ENCODE measurements at places on chromosomes 1 and 21.

- no peak for DNase-seq
Observed at GRCh38 chr1:36095760-36096405, 7.2 kb downstream of the ADPRS start.

DNA sequence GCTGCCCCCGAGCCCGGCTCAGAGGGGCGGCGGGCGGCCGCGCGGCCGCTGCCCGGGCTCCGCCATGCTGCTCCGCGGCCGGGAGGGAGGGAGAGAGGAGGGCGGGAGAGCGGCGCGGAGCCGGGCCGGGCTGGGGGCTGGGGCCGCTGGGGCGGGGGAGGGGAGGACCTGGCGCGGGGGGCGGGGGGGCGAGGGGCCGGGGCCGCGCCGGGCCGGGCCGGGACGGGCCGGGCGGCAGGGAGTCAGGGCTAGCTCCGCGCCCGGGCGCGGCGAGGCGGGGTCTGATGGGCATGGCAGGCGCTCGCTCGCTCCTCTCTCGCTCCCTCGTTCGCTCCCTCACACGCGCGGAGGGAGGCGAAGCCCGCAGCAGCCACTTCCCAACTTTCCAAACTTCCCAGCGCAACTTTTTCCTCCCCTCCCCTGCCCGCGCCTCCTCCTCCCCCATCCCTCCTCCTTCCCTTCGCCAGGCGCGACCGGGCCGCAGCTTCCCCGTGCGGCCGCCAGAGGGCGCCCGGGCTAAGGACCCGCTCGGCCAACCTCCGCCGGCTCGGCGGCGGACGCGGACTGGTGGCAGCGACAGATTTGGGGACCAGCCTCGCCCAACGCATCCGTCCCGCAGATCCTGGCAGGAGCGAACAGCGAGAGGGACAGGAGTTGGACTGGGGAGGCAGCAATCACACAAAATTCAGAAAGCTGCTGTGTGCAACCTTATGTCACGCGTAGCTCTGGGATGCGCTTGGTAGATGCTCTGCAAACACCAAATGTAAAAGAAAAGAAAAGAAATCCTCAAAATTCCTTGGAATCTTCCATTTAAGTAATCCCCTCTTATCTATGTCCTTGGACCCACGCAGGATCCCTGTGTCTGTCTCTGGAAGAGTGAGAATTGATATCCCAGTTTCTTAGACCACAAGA lies at the start of gene TRABD2B:
TRABD2B (minus strand) TSS at position 97 of the 912 bp plus-strand sequence.
- peak; percentile 11 for DNase-seq

GRCh38 chr1:83555871-83556270 lies 443.1 kb downstream of the TTLL7 start:
- DNase-seq = no peak

- peak; percentile 75 for DNase-seq
Observed at GRCh38 chr1:7667625-7668218, 103.4 kb upstream of the VAMP3 start.

GRCh38 chr1:201383647-201384405 lies 6.3 kb upstream of the TNNT2 start:
- DNase-seq = no peak

GRCh38 chr1:102733491-102734236 lies 374.7 kb downstream of the COL11A1 start:
- DNase-seq = no peak

DNA sequence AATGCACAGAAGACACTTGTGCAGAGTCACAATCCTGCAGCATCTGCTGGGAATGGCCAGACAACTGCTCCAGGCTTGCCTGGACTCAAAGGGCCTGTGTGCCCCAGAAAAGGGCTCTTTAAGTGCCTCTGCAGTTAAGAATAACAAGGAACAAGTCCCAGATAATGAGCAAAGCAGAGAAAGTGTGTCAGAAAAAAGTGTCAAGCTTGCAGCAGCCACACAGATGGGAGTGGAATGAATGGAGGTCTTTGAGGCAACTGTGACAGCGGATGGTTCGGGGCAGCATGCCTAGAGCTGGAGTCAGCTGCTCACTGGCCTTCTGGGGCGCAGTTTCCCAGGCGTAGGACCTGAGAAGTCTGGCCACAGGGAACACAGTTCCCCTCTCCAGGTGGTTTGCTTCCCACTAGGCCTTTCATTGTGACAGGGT lies 5.1 kb downstream of the PARP1 start:
- DNase-seq = no peak

- no peak for DNase-seq
Observed at GRCh38 chr1:200217703-200218102, 190.2 kb downstream of the NR5A2 start.

GRCh38 chr1:243447347-243447746 lies 191.5 kb downstream of the SDCCAG8 start:
- DNase-seq = no peak

DNA sequence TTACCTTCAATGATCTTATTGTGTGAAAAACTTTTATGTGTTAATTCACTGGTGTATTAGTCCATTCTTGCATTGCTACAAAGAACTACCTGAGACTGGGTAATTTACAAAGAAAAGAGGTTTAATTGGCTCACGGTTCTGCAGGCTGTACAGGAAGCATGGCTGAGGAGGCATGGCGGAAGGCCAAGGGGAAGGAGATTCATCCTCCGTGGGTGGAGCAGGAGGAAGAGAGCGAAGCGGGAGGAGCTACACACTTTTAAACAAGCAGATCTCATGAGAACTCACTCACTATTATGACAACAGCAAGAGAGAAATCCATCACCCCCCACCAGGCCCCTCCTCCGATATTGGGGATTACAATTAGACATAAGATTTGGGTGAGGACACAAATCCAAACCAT lies 44.2 kb upstream of the RGS7 start:
- DNase-seq = no peak

- DNase-seq = no peak
Observed at GRCh38 chr1:54937469-54937868, 43.0 kb upstream of the TMEM61 start.

GRCh38 chr1:1106510-1107221 lies 9.2 kb downstream of the C1orf159 start:
- no peak for DNase-seq

- no peak for DNase-seq
Observed at GRCh38 chr1:169759038-169759437, 25.2 kb upstream of the SELE start.

GRCh38 chr1:110060034-110060661 lies 10.3 kb downstream of the ALX3 start:
- DNase-seq = peak; percentile 38

- DNase-seq = no peak
Observed at GRCh38 chr1:204102739-204103430, 30.0 kb downstream of the SOX13 start.

GRCh38 chr1:96649301-96649700 lies 72.3 kb upstream of the PTBP2 start:
- DNase-seq = no peak

DNA sequence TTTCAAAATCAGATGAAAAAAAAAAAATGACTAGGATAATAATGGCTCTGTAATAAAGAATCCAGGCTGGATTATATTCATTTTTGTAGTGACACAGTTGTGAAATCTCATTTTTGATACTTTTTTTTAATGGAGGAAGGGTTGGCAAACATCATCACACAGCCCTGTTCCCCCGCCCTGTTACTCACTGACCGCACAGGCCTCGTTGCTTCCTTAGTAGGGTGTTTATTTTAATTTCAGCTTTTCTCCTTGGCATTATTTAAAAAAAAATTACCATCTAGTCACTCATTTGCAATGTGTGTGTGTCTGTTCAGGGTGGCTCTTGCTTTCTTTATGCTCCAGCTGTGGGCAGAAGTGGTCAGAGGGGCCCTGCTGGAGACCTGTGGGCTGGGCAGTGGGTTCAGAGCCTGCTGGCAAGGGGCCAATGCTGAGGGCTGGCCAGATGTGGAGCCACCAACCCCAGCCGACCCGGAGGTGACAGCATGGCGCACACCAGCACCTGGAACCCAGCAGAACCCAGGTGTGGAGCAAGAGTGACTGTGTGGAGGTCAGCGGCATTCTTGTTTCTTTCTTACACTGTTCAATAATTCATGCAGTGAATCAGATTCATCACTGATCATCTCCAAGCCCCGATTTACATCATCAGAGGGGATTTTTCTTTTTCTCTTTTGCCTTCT lies 44.6 kb downstream of the ZSCAN20 start:
- no peak for DNase-seq

DNA sequence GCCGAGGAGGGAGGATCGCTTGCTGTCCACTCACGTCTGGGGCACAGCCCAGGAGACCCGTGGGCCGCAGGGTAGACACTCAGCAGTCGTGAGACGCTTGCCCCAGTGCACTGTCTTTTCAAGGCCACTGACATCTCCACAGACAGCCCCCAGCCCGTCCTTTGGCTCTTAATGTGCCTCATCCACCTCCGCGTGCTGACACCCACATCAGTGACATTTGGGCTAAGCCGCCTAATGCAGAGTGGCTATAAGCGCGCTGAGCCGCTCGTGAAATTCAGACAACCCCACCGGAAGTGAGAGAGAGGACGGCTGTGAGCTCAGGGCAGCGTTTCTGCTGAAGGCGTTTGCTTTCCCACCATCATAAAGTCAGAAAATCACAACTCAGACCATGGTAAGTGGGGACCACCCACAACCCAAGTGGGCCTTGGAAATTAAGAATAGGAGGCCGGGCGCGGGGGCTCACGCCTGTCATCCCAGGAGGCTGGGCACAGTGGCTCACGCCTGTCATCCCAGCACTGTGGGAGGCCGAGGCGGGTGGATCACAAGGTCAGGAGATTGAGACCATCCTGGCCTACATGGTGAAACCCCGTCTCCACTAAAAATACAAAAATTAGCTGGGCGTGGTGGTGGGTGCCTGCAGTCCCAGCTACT lies 8.4 kb downstream of the SLC35E2B start:
- DNase-seq = no peak

DNA sequence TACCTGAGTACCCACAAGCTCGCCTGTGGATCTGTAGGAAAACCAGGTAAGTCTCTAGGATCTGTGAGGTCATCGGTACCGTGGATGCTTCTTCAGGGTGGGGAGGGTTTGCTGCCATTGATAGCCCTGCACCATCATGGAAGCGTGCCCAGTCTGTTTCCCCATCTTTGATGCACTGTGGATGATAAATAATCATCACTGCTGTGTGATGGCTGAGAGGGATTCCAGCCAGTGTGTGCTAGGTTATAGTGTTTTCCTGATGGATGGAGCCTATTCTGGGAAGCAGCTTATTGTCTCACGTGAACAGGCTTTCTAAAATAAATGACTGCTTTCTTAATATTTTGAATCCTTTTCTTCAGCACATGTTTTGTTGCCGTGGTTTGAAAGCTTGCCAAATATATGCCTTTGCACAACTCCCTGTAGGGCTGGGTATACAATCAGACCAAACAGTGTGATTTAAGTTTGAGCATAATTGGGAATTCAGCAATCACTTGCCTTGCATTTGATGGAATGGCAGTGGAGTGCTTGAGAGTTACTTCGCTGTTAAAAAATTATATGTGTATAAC lies 113.8 kb downstream of the CAMTA1 start:
- DNase-seq = no peak

- no peak for DNase-seq
Observed at GRCh38 chr21:15355066-15355465, 290.3 kb upstream of the NRIP1 start.

- no peak for DNase-seq
Observed at GRCh38 chr1:198978523-198978922, 339.7 kb downstream of the PTPRC start.

DNA sequence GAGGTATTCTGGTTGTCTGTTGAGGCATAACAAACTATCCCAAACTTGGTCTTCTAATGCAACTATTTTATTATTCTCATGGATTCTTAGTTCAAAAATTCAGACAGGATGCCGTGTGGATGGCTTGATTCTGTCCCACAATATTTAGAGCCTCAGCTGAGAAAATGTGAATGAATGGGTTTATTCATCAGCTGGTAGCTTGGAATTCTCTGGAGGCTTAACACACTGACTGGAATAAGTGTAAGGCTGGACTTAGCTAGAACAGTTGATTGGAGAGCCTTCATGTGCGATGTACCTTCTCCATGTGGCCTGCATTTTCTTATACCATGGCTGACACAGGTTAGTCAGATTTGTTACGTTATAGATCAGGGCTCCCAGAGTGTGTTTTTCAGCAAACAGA lies 30.8 kb downstream of the TNNI3K start:
- no peak for DNase-seq

- DNase-seq = no peak
Observed at GRCh38 chr21:14548779-14549178, 2.7 kb upstream of the SAMSN1 start.

DNA sequence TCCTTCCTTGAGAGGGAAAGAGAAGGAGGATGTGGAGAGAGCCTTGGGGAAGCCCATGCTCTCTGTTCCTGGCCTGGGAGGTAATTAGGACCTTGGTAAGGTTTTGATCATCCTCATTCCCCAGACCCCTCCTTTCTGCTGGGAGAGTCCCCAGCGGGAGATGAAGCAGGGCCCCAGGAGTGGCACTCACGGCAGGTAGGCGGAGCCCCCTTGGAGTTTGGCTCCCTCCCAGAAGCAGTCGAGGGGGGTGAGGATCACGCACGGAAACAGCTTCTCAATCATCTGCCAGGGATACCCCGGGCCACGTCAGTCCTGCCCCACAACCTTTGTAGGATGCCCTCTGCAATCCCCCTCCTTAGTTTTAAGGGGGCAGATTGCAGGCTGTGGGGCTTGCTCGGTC lies 11.5 kb downstream of the PTCH2 start:
- no peak for DNase-seq

GRCh38 chr1:160979286-160979685 lies 24.7 kb upstream of the ITLN2 start:
- DNase-seq = no peak

GRCh38 chr1:8427986-8428385 lies 110.1 kb downstream of the SLC45A1 start:
- DNase-seq = no peak

- DNase-seq = no peak
Observed at GRCh38 chr1:93977598-93977945, 68.3 kb upstream of the GCLM start.

DNA sequence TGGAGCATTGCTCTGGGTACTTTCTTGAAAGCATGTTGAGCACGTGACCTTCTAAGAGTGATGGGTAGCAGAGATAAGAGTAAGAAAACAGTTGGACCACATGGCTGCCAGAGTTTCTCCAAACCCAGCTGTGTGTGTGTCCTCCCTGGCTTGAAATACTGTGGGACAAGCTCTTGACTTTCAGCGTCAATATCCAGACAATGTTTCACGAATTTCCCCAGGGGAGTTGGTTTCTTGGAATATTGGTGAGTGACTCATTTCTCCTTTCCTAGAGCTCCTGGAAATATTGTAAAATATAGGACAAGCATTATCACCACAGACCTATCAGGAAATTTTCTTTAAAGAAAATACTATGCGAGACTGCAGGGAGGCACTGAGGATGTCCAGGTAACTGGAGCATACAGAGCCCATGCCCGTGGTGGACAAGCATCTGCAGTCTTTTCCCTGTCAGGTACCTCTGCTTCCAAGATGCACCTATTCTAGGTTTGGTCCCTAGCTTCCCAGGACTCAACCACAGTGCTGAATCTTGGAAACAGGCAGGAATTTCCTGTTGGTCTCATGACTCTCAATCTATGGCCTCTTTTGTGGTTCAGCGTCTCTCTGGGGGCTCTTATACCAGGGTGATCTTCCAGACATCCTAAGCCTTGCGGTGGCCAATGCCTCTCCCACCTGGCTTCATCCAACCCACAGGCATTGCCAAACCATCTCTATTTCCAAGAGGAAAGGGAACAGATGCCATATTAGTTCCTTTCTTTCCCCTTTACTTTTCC lies 67.4 kb downstream of the KCNJ6 start:
- no peak for DNase-seq

GRCh38 chr21:16532840-16533239 lies 803.1 kb downstream of the USP25 start:
- DNase-seq = no peak

GRCh38 chr1:119587341-119587740 lies 60.7 kb downstream of the ZNF697 start:
- DNase-seq = no peak

- DNase-seq = no peak
Observed at GRCh38 chr1:5769146-5769545, 223.1 kb downstream of the NPHP4 start.

GRCh38 chr1:223652436-223652941 lies 13.0 kb downstream of the CAPN8 start:
- DNase-seq = no peak
